LHCN-M2 (cell line): ENCODE measurements at places on chromosomes 12 and 14. TPM values are rescaled to one million over a fixed set of nuclear protein-coding genes. Genes with fewer than 3 reads are reported as not detected.

GRCh38 chr14:22390824-22391461 lies 198.1 kb downstream of the DAD1 start:
- DNase-seq: no peak

The OR8S1 gene
- total RNA-seq: not detected in 2 replicates

The FGD6 gene
- 0.51 and 0.92 TPM in 2 replicates for total RNA-seq

DNA sequence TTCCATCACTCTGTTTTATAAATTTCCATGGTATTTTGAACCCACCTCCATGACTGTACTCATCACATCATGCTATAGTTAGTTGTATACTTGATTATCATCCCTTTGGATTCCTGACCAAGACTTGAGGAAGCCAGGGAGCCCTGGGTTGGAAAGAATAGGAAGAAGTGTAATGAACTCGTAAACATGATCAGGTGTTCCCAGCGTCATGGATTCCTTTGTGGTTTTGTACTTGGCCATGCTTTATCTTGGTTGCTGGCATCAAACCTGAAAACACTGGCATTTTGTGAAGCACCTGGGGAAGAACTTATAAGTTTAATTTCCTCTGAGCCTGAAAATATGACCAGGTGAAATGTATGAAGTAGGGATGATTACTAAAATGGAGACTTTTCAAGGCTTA lies 76.4 kb downstream of the CHST11 start:
- no peak for DNase-seq

The ERBB3 gene
- total RNA-seq: 1.7 TPM in 1 of 2 replicates, not detected in the other

The ARHGAP9 gene
- 0.23 TPM in 1 of 2 replicates, not detected in the other for total RNA-seq

The SPTB gene
- not detected in 2 replicates for total RNA-seq

The GALNT9 gene
- total RNA-seq: 0.63 and 0.64 TPM in 2 replicates

The C1QL4 gene
- total RNA-seq: 0.19 and 0.46 TPM in 2 replicates

DNA sequence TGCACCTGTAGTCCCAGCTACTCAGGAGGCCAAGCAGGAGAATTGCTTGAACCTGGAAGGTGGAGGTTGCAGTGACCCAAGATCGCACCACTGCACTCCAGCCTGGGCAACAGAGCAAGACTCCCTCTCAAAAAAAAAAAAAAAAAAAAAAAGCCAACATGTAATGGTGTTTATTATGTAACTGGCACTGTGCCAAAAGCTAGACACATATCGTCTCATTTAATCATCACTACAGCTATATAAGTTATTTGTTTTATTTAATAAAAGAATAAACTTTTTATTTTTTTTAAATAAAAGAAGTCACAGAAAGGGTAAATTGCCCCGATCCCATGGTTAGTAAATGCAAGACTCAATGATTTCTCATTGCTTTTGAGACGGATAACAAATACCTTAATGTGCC lies 76.9 kb downstream of the PTCSC3 start:
- DNase-seq: no peak

The PRICKLE1 gene
- total RNA-seq: 1.1 and 2.8 TPM in 2 replicates

- no peak for DNase-seq
Observed at GRCh38 chr12:85527192-85527591, 247.2 kb downstream of the ALX1 start.

GRCh38 chr14:48925184-48925583 lies 661.0 kb downstream of the RPS29 start:
- DNase-seq: no peak

- no peak for DNase-seq
Observed at GRCh38 chr14:79708426-79709388, 502.6 kb downstream of the DIO2 start.

DNA sequence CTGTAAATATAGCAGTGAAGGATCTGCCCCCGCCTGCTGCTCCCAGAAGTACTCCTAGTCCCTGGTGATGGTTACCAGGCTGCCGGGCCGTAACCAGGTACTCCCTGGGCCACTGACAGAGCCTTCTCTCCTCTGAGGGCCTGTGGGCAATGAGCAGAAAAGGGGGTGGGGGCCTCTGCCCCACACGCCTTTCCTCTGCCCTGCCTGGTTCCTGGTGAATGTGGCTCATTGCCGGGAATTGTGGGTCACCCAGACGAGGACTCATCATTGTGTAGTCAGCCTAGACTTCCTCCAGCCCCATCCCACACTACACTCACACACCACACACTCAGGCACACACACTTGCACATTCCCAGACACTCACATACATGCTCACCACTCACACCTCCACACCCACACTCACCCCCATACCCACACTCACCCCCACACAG lies 35.7 kb upstream of the ACTN1 start:
- DNase-seq: no peak

DNA sequence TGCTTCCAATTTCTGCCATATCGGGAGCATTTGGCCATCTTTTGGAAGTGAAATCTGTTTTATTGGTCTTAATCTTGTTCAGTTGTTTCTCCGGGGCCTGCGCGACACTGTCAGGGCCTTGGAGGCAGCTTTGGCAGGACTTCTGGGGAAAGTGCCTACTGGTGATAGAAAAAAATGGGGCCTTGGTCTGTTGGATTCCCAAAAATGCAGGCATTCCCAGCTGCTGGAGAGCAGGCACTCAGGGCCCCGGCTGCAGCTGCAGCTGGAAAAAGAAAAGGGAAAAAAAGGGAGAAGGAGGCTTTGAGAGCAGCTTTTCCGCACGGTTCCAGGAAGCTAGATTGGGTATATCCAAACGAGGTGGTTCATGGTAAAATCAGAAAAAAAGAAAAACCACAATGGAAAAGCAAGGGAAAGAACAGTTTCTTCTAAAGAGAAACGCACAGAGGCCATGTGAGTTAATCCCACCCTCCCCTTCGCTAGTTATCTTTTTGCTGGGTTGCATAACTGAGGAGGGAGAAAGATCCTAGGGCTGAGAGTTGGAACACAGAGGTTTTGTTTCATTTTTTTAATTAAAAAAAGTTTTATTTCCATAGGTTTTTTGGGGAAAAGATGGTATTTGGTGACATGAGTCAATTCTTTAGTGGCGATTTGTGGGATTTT lies 134.7 kb upstream of the RFLNA start:
- DNase-seq: no peak

DNA sequence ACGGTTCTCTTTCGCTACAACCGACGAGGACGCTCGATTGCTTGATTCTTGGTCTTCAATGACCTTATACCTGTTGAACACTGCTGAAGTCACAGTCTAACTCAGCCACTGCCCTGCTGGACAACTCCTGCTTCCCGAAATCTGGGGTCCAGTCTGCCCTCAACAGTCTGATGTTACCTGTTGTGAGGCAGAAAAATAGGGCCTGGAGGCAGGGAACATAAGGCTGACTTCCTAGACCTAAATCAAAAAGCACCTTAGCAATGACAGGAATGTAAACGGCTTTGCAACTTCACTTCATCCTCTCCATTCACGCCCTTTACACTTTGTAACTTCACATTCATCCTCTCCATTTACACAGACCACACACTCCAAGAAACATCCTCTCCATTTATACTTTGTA lies 597 bp upstream of the GLTP start:
- no peak for DNase-seq

The AHNAK2 gene
- total RNA-seq: 65.9 and 88.2 TPM in 2 replicates

The AQP2 gene
- not detected in 2 replicates for total RNA-seq

DNA sequence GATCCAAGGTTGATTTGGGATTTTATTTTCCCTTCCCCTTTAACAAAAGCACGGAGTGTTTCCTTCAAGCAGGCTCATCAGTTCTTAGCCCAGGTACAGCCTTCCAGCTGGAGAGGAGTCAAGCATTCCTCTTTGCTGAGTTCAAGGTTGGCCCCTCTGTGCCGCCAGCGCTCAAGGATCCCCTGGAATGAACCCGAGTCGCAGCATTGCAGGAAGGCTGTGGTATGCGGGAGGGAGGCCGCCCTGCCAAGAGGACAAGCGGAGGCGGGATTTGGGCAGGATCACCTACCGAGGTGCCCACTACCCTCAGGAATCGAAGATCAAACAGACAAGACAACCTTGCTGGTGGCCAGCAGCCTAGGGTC lies 53.9 kb upstream of the NCOR2 start:
- DNase-seq: no peak

DNA sequence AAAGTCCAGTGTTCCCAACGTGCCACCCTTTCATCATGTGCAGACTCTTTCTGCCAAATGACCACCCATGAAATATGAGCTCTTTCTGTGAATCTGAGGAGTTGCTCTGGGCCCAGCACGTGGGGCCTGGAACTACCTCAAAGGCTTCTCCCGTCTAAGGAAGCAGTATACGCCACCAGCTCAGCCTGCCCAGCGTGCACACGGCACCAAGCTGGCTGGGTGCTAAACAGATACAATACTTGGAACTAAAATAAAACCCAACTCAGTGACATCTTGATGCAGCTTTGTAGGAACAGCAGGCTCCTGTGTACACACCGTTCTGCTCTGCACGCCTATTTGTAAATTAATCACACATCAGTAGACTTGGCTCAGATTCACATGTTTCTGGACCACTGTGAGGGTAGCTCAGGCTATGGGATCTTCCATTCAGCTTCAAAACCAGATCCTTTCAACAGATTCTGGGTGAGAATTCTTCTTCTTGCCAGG lies 74.8 kb downstream of the ARL6IP4 start:
- no peak for DNase-seq

- DNase-seq: peak; percentile 90
Observed at GRCh38 chr12:401235-402028, at the start of gene CCDC77. CCDC77 (plus strand) TSS chr12:401644; CDS start chr12:409384, 7,740 bp downstream.

The FAM90A1 gene
- not detected in 2 replicates for total RNA-seq

The MUCL1 gene
- not detected in 2 replicates for total RNA-seq

DNA sequence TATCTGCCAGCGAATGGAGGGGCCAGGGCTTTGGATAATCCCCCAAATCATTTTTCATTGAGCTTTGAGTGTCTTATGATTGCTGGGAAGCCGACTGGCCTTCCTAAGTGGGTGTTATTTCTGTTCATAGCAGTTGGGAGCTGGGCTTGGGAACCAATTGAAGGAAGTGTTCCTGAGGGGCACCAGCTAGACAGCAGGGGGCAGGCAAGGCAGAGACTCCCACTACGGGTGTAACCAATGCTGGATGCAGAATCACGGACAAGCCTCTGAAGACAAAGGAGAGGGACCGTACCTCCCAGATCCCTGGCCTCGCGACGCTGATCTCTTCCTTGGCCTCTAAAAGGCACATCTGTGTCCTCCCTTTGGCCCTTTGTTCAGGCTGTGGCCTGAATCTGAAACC lies 149.0 kb upstream of the PRMT8 start:
- peak; percentile 12 for DNase-seq

DNA sequence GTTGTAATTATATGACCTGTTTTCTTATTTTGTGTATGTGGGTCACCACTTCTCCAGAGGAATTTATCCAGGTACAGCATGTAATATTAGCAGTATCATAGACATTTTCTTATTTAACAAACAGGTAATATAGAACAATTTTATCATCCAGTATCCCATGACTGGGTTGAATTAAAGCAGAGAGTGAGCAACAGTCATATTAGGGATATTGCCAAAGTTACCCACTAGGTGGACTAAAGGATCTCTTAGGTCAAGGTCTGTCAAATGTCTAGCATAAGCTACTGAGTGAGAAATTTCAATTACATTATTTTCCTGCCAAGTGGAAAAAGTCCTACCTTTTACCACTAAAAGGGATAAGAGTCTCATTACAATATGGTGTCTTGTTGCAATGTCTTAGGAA lies 62.1 kb upstream of the TRIM9 start:
- peak; percentile 63 for DNase-seq

DNA sequence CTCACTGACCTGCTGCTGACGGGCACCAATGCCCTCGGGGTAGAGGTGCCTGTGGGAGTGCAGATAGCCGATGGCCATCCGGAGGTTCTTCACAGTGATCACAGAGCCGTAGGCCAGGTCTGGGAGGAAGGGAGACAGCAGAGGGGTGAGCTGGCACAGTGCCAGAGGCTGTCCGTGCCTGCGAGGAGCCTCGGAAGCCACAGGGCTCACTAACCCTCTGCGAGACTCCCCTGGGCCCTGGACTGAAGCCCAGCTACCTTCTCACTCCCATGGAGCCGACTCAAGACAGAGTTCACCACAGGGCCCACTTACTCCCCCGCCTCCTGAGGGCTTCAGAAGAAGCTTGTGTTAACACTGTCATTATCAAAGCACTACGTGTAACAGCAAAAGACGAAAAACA lies 24.5 kb downstream of the POMT2 start:
- no peak for DNase-seq

The CPNE6 gene
- not detected in 2 replicates for total RNA-seq

The SMOC1 gene
- total RNA-seq: 0.06 and 0.32 TPM in 2 replicates
